ENCODE measurements at places on chromosomes 7 and 10.

GRCh38 chr7:128904381-128905197 lies 5.9 kb downstream of the KCP start:
- no peak for DNase-seq

DNA sequence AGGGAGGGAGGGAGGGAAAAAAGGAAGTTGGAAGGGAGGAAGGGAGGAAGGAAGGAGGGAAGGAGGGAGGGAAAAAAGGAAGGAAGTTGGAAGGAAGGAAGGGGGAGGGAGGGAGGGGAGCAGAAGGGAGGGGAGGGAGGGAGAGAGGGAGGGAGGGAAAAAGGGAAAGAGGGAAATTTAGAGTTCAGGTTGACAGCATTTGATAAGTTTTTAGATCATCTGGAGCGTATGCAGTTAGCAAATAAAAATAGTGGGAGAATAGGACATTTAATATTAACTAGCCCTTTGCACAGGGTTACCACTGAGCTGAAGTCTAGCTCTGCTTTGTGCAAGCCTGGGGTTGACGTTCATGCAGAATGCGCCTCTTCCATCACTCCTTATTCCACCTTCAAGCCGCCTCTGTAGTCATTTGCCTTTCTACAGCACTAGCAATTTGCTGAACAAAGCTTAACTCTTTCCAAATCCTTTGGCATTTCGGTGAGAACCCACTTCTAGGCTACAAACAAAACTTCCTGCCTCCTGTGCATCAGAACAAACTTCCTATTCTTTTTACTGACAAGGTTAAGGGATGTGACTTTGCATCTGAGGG lies 8.6 kb downstream of the STRA8 start:
- peak; percentile 19 for DNase-seq

- no peak for DNase-seq
Measured at GRCh38 chr10:43295436-43295835, 28.6 kb upstream of the RASGEF1A start.

GRCh38 chr10:123009105-123009820 lies 457 bp downstream of the ACADSB start:
- DNase-seq: no peak

GRCh38 chr10:127496035-127496434 lies 53.1 kb upstream of the NPS start:
- DNase-seq: no peak

- DNase-seq: no peak
Measured at GRCh38 chr7:86786376-86786775, 142.7 kb downstream of the GRM3 start.

DNA sequence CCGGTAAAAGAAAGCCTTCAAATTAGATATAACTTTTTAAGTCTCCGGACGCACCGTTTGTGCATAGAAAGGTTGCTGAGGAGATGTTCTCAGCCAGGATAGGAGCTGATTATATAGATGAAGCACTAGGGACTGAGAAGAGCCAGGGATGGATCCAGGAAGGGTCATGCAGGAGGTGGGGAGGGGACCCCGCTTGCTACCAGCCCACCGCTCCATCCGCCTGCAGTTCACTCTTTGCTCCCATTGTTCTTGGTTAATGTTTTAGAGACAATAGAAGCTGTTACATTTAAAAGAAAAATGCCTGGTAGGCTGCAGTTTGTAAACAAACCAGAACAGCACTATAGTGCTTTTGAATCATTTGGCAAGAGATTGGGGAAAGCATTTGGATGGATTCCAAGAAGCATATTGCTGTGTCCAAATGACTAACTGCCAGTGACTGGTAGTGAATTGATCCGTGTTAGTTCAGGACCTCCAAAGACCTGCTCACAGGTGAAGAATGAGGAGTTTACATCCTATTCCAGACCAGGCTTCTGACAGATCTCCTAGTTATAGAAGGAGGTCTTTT lies 175.9 kb upstream of the TAC1 start:
- DNase-seq: no peak

DNA sequence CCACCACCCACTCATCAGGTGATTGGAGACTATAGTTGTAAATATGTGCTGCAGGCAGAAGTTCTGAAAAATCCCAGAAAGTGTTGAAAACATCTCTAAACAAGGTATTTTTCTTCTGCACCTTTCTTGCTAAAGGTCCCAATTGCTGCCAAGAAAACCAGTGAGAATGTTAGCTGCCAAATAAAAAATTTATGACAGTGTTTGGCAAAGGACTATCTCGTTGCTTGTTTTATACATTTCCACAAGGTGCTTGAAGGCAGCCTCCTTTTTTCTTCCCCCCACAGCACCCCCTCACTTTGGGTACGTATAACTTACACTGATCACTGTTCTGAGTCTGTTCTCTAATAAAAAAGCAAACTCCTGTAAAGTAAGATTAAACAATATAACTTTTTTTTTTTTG lies 158.6 kb upstream of the TCF7L2 start:
- DNase-seq: peak; percentile 19

GRCh38 chr7:150380463-150380862 lies 1.3 kb downstream of the ZNF775 start:
- DNase-seq: no peak

- DNase-seq: no peak
Measured at GRCh38 chr10:44593952-44594351, 209.1 kb upstream of the CXCL12 start.

DNA sequence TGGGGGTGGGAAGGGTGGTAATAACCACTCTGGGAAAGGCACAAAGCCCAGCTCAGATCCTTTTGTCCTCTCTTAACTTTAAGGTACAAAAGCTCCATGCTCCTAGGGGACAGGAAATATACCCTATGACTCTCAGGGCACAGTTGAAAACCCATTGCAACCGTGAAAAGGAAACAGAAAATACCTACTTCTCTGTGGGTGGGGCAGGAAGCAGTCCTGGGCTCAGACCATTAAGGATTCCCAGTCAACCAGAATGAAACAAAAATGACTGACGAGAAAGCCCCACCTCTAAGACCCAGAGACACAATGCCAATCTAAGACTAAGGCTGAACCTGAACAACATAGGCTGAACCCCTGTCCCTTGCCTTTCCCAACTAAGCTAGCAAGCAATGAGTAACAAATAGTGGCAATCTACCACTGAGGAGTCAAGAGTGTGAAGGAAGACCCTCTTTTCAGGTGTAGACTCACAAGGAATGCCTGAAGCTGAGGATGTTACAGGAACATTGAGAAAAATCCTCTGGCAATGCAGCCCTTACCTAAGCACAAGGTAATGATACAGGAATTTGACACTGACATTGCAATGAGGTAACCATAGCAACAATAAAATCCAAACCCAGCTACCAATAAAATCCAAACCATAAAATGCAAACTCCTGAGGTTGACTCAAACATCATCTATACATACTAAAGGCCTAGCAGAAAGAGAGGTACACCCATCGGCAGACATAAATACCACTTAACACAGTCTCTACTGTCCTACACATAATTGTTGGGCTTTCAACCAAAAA lies 380.1 kb downstream of the HPSE2 start:
- DNase-seq: no peak

DNA sequence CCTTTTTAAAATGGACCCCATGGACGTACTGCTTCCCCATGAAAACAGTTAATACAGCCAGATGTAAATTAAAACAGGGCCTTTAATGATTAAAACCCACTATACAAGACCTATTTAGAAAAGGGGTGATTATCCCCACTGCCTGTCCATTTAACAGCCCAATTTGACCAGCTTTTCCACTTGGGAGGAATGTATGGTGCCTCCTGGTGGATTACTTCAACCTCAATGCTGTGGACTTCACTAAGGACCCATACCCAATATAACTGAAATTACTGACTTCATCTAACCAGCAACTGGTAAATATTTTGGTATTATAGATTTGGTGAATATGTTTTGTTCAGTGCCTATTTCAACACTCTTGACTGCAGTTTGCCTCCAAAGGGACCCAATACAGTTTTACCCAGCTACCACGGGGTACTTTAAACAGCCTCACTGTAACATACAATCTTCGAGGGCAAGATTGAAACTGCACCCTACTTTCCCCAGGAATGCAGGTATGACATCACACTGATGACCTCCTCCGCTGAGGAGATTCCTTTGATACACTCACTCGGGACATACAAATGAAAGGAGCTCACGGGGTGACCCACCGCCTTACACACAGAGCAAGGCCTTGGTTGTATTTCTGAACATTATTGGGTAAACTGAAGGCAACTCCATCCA lies 192.8 kb downstream of the DNAJC1 start:
- DNase-seq: no peak

- no peak for DNase-seq
Measured at GRCh38 chr7:148084138-148084537, 506.4 kb upstream of the C7orf33 start.

DNA sequence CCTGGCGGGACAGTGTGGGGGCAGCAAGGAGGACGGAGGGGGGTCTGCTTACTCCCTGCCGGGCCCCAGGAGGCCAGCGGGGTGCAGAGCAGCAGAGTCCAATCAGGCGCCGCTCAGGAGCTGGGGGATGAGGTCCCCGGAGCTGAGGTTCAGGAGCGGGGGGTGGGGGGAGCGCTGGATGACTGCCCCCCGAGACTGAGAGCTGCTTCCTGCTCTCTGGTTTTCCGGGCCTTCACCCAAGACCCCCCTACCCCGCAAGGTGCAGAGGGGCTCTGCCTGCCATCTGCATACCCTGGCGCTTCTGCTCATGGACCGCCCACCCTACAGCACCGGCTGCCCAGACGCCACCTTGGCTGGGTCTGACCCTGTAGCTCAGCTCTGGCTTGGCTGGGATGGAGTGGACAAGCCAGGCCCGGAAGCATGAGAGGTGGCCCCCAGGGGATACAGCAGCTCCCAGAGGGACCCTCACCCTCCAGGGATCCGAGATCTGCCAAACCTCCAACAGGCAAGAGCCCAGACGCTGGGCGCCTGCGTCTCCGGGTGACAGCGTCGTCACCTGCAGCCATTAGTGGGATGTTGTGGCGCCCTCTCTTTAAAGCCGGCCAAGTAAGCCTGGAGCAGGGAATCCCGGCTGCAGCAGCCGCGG lies 930 bp downstream of the KNDC1 start:
- no peak for DNase-seq

DNA sequence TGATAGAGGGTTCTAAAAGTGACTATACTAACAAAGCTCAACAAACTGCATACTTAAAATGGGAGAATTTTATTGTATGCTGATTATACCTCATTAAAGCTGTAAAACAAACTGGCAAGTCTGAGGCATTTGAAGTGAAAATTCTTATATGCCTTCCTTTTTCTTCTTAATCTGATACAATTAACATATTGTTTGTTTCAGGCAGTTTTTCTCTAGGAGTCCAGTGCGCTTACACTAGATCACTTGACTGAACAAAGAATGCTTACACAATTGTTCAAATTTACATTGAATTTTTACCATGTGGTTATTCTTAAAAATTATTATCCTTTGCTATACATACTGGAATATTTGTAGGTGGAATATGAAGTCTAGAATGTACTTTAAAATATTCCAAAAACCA lies 89.0 kb downstream of the GLCCI1 start:
- DNase-seq: no peak

DNA sequence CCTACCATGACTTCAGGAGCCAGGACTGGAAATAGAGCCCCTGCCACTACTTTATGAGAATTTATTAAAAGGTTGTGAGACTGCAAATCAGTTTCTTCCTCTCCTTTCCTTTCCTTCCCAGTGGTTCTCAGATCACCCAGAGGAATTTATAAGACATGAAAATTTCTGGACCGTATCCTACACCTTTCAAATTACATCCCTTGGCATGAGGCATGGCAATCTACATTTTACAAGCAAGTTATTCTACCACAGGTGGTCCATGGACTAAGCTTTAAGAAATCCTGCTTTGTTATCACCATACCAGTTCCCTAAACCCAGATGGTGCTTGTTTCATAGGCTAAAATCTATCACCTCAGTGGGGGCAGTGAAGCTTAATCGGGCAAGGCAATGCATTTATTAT lies 66.5 kb downstream of the TPK1 start:
- no peak for DNase-seq

DNA sequence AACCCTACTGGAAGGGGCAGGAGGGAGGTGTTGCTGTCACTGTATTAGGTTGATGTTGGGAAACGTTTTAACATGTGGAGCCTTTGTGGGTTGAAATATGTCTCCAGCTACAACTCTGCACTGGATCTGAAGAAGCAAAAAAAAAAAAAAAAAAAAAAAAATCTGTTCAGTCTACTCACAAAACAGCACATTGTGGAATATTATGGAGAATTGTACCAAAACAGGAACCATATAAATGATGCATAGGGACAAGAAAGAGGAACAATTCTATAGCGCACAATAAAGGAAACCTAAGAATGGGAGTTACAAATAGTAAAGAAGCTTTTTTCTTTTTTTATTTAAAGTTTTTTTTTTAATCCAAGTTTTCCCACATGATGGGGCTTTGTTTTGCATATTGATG lies 63.8 kb downstream of the CCSER2 start:
- DNase-seq: no peak

DNA sequence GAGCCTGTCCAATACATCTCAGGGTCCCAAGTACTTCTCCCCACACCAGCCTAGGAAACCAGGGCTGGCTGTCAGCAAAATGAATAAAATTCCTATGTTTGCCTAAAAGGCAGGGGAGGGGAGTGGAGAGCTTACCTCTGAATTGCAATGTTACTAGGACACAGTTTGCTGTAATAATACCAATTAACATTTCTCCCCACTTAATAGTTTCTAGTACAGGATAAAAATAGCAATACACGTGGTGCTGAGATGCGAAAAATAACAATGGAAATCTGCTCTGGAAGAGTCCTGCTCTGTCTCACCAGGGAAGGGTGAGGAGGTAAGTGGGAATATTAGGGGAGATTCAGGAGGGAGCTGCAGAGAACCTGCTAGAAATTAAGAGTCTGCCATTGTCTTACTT lies 112.3 kb downstream of the PLXNA4 start:
- no peak for DNase-seq

GRCh38 chr7:41825927-41826480 lies 123.1 kb upstream of the INHBA start:
- DNase-seq: no peak

DNA sequence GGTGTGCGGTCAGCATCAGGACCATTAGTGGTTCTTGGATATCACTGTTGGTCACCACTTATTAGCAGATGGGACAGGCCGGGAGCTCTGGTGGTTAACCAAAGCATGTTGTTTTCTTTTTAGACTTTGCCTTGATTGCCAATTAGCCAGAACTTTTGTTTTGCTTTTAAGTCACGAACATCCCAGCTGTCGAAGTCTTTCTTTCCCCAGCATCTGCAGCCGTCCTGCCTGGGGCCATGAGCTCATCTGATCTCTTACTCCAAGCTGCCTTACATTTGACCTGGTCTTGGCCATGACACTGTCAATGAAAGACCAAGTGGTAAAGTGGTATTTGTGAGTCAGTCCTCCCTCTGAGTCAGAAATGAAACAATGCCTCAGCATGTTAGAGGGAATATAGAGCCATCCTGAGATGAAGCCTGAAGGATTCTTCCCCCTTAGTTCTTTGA lies 53.9 kb upstream of the CREB5 start:
- peak; percentile 84 for DNase-seq

GRCh38 chr10:20109613-20110012 lies 293.4 kb downstream of the PLXDC2 start:
- no peak for DNase-seq

- no peak for DNase-seq
Measured at GRCh38 chr7:105346593-105347322, 42.0 kb downstream of the SRPK2 start.

- DNase-seq: no peak
Measured at GRCh38 chr10:47260505-47261111, 39.4 kb upstream of the GDF10 start.

- DNase-seq: no peak
Measured at GRCh38 chr10:110617425-110618229, 26.5 kb upstream of the RBM20 start.
